ENCODE measurements at places on chromosomes 7 and 10. TPM values are rescaled to one million over a fixed set of nuclear protein-coding genes. Genes with fewer than 3 reads are reported as not detected.
A peak's percentile ranks its signal among the peaks of the same experiment; 100 is the strongest.

DNA sequence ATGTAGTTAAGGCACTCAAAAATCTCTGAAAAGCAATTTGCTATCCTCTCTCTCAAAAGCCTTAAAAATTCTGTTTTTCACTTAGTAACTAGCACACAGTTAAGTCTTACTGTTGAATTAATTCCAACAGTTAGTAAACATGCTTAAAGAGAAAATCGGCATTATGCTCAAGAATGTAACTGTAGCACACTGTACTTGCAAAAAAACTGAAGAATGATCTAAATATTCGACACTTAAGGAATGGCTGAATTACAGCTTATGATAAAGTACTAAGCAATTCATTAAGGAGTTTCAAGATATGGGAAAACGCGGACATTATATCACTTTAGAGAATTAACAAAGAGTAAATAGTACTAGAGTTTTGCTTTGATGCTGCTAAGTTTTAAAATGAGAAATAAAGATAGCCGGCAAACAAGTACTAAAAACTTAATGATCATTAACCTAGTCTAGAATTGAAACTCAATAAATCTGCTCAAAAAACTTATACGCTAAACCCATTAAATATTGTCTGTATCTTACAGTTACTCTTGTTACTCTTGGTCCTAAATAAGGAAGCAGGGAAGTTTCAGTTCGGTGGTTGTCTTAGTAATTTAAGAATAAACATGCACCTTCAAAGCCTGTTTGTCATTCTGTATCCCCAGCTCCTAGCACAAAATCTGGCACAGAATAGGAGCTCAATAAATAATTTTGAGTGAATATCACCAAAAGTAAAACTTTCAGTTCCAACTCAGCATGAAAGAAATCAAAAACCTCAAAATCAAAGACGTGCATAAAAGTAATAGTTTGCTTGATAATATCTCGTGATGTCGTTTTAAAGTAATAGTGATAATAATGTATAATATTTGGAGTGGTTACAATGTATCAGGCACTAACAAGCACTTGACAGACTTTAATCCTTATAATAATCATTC is 1.2 kb downstream of the TRDMT1 start:
- no peak for DNase-seq

GRCh38 chr7:143463556-143463955 is 14.1 kb upstream of the TAS2R41 start:
- DNase-seq, result no peak

PLEKHS1 gene
- polyA plus RNA-seq, result 62.4 TPM

- no peak for DNase-seq
These were observed 199.5 kb downstream of the ZNF438 start for GRCh38 chr10:30832001-30832748.

PTPRZ1 gene
- 20.6 TPM for polyA plus RNA-seq

DNA sequence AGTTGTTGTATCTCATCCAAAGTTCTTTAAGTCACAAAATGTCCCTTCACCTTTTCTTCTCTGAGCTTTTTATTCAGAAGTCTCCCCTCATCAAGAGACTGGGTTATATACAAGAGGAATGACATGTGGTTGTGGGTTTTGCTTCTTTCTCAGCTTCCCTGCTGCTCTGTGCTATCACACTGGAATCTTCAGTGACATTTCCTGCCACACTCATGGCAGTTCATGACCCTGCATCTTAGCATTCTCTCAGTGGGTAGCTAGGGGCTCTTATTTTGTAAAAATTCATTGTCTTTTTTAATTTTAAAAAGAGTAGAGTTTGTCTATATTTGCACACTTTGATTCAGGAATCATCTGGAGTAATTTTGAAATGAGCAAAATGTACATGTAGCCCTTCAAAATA is 236.9 kb upstream of the TMEM229A start:
- DNase-seq, result no peak

GRCh38 chr7:104299323-104299722 is 29.1 kb upstream of the LHFPL3 start:
- DNase-seq, result no peak

DNA sequence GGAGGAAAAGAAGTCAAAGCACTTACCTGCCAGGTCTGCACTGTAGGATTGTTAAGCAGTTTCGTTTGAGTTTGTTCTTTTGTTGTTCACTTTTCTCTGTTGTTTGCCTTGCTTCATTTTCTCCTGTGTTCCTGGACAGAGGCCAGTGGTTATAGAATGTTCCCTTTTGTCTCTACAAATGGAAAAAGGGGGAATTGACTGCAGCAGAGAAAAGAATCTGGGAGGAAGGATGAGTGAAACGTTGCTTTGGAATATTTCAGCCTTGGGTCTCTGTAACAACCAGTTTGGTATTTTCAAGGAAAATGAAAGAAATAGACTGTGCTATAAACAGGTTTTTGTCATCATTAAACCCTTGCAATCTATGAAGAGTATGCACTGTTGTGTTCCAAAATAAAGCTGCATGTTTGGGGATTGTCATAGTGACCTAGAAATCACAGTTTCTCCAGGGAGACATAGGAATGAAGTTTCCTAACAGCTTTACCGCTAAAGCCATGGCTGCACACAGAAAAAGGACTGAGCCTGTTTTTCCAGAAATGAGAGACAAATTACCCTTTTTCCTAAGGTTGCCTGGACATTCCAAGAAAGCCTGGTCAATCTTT is 60.8 kb upstream of the HABP2 start:
- no peak for DNase-seq

GRCh38 chr7:40733578-40733977 is 598.8 kb downstream of the SUGCT start:
- DNase-seq, result no peak

ASZ1 gene
- not detected for polyA plus RNA-seq

RAMP3 gene
- 5.1 TPM for polyA plus RNA-seq

EFCAB10 gene
- polyA plus RNA-seq, result 1.4 TPM

OPALIN gene
- not detected for polyA plus RNA-seq

DNA sequence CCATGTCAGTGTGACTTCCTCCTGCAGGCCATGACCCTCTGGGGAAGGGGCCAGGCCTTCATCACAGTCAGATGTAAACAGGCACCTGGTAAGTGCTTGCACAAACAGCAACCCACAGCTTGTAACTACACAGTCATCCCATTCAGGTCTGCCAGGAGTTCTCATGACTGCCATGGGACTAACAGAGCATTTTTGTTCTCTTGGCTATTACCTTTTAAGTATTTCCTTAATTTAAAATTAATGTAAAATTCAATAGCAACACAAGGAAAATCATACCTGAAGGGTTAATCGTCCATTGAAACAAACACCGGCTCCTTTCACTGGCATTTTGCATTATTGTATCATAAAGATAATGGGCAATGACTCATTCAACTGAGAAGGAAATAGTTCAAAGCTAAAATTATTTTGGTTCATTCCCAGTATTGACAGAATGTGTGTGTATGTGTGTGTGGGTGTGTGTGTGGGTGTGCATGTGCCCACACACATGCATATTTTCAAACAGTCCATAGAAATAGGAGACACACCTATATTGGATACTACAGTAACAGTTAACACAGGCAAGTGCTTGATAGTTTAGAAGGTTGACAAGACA is 307.9 kb downstream of the WDR11 start:
- peak; percentile 43 for DNase-seq

PAPOLB gene
- 0.03 TPM for polyA plus RNA-seq

SLC26A3 gene
- 176 TPM for polyA plus RNA-seq

CYP26C1 gene
- polyA plus RNA-seq, result not detected

PKD2L1 gene
- polyA plus RNA-seq, result 0.48 TPM

DNA sequence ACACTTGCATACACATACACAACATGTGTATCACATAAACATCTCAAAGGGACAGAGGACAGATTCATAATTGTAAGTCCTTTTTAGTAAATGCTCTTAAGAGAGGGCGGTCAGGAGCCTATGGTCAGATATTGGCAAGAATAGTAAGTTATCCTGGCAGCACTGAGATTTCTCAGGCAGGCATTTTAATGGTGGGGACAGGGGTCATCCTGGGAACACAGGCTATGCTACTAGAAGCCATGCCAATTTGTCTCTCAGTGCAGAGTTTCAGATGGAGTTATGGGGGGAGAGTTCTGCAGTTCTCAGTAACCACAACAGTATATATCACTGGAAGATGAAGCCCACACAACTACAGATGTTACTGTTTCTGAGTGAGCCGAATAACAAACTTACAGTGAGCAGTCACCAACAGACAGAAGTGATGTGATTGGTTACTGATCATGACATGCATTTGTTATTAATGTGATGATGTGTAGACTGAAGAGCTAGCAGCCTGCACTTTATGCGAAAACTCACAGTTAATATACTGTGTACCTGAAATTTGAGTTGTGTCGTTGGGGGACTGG is 16.4 kb downstream of the ZNF487 start:
- no peak for DNase-seq

DNA sequence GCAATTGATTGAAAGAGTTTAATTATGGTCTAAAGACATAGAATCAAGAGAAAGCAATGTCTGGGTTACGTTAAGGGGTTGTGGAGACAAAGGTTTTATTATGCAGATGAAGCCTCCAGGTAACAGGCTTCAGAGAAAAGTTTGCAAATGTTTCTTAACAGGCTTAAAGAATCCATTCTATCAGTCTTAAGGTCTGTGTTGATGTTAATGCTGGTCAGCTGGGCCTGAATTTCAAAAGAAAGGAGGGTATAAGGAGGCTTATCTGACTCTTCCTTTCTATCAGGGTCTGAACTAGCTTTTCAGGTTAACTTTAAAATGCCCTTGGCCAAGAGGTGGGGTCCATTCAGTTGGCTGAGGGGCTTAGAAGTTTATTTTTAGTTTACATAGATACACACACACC is 1004.5 kb upstream of the C7orf33 start:
- DNase-seq, result no peak

DNA sequence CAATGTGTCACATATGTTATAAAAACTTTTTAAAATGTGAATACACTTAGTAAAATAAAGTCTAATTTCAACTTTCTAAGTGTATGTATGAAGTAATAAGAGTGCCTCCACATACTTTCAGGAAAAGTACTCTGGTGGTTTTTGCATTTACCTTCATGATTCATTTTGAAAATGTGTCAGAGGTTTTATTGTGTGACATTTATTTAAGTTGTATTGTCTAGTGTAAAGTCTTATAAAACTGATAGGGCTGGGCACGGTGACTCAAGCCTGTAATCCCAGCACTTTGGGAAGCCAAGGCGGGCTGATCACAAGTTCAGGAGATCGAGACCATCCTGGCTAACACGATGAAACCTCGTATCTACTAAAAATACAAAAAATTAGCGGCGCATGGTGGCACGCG is 226.5 kb downstream of the ITGB1 start:
- no peak for DNase-seq

GRCh38 chr7:35570937-35571336 is 124.0 kb downstream of the HERPUD2 start:
- no peak for DNase-seq

DNA sequence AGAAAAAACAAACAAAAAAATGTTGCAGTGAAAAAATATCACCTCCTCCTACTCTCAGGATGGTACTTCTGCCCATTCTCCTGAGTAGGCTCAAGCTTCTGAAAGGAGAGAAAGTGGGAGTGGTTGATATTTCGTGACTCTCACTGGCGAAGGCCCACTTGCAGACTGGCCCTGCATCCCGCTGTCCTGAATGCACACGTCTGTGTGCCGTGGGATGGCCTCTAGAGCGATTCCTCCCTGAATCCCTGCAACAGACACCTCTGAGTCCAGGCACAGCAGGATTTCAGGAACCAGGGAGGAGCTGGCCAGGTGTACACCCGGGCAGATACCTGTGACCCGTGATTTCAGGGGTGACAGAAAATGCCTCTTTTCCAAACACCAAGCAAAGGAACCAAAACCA is 319.2 kb downstream of the DPP6 start:
- DNase-seq, result no peak

ZNF800 gene
- polyA plus RNA-seq, result 22.1 TPM

- DNase-seq, result no peak
These were observed 505.6 kb downstream of the RPS24 start for GRCh38 chr10:78539247-78539766.

MRC1 gene
- 12.2 TPM for polyA plus RNA-seq

GRCh38 chr10:24465891-24466818 is 257.2 kb downstream of the KIAA1217 start:
- DNase-seq, result peak; percentile 86
